ENCODE measurements at places on chromosomes 16 and 17.
A peak's percentile ranks its signal among the peaks of the same experiment; 100 is the strongest.

- no peak for DNase-seq
Observed at GRCh38 chr17:14725729-14726128, 424.8 kb downstream of the HS3ST3B1 start.

DNA sequence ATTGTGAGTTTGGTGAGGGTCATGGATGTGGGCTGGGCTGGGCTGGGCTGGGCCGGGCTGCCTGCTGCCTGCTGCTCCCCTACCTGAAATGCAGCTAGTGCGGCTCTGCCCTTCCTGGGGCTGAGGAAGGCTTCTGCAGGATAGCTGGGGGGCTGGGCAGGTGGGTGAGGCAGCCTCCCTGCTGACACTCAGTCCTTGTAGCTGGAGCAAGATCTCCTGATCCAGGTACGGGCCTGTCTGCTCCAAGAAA is 4.7 kb downstream of the RPL13 start:
- DNase-seq, result no peak

DNA sequence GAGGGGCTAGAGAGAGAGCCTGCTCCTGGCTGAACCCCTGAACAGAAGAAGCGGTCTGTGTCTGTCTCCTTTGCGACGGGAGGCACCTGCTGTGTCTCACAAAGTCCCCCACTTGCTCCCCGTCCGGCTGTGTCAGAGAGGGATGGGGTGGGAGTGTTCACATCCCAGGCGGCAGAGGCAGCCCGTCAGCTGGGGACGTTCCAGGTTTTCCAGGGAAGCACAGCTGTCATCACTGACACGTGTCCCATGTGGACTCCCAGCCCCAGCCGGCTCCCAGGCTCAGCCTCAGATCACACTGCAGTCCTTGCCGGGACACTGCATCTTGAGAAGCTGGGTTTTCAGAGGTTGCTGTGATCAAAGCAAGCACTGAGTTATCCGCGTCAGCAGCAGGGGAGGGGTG is 1.6 kb downstream of the TELO2 start:
- no peak for DNase-seq

GRCh38 chr16:10812312-10813098 is 6.1 kb downstream of the TVP23A start:
- no peak for DNase-seq

DNA sequence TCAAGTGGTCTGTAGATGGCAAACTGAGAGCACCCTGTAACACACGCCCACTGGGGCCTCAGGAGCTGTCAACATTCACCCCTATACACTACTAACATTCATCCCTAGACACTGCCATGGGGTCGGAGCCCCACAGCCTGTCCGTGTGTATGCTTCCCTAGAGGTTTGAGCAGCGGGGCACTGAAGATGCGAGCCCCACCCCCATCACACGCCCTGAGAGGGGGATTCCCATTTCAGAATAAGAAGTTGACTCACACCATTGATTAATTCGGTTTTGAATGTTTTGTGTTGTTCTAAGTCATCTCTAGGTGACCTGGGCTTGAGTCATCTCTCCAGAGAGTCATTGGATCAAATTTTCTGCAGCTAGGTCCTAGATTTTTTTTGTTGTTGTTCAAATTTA is 37.3 kb upstream of the MMD start:
- DNase-seq, result no peak

- no peak for DNase-seq
Observed at GRCh38 chr16:54312502-54312991, 26.0 kb upstream of the IRX3 start.

GRCh38 chr17:7114875-7115614 is 423 bp upstream of the ASGR2 start:
- no peak for DNase-seq

GRCh38 chr16:31382485-31383161 is 10.5 kb upstream of the ITGAD start:
- peak; percentile 17 for DNase-seq

DNA sequence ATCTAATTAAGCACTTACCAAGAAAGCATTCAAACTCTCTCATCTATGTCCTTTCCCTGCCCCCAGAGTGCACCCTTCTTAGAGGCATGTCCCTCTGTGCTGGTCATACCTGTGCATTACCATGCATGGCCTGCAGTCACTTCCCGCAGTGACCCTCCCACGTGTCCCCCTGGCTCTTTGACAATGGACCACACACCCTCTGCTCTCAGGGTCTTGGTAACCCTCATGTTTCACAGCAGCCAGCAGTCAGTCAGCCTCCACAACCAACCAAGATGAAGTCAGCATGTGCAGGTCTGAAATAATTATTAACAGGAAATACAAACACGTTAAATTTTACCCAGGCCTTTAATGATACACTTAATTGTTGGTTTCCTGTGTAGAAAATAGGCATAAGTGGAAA is 10.1 kb downstream of the KRT33A start:
- no peak for DNase-seq

DNA sequence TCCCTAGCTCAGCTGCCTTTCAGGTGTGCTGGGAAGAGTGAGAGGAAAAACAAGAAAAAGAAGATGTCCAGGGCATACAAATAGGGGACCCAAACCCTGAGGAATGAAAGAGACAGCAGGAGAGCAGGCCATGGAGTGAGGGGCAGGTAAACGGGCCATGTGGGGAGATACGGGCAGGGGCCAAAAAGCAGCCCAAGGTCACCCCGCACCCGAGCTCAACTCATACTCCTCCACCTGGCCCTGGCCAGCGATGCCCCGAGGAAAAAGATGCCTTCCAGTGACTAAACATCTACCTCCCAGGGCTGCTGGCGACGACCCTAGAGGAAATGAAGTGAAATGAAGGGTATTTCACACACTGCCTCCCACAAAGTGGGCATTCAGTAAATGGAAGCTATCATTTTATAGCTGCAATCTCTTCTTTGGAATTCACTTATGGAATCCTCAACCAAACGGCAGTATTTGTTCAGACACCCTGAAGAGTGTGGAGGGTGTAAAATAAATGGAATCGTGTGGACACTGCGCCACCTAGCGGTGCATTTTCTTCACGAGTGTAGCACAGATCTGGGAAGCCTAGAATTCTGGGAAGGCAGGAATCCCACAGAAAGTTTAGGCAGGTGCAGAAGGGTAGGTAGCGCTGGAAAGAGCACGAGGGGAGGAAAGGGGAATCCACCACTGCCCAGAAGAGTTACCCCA is 14.9 kb downstream of the ELAC2 start:
- peak; percentile 58 for DNase-seq

DNA sequence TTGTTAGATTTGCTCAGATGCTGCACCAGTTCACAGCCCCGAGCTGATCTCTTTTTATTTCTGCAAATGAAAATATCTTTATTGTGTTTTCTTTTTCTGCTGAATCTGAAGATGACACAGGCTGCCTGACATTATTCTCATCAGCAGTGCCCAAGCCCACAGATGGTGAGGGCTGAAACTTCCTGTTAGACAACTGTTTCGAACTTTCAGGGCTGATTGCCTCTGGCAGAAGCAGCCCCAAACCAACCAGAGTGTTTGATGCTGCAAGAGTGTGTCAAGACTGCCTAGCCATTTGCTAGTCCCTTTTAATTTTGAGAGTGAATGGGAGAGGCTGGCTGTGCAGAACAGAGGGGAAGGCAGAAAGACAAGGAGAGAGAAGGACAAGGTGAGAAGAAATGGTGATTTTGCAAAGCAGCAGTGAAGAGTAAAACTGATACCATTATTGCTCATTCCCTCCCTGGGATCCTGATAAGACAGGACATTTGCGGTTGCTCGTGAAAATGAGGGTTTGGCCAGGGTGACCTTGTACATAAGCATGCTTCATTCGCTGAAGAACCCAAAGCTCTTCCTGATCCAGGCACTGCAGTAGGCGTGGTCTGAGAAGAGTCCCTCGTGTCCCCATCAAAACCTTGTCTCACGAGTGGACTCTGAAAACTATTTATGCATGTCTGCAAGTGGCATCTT is 77.2 kb downstream of the TMEM114 start:
- DNase-seq, result no peak

DNA sequence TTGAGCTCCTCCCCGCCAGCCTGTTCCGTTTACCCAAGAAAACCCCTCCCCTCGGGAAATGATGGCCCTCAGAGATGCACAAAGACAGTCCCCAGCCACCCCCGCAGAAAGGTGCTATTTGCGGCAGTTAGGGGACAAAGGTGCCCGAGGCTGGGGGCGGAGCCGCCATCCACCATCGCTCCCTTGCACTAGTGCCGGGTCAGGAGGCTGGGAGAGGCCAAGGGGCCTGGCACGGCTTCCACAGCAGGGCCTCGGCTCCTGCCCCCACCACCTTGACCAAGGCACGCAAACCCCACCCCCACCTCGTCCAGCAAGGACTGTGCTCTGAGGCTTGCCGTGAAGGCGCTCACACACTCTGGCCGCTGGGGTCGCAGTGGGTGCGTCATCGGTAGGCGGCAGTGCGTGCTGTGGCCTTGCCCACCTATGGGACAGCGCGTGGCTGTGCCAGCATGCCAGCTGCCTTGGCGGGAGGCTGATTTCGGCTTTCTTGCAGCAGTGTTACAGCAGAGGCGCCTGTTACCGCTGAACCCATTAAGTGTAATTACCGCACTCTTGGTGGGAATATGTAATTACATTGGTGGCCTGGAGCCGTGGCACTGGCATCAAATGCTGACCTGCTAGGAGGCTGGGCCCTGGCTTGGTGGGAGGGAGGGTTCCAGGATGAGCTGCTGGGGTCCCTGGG is 31.8 kb downstream of the TPSG1 start:
- DNase-seq, result peak; percentile 29

DNA sequence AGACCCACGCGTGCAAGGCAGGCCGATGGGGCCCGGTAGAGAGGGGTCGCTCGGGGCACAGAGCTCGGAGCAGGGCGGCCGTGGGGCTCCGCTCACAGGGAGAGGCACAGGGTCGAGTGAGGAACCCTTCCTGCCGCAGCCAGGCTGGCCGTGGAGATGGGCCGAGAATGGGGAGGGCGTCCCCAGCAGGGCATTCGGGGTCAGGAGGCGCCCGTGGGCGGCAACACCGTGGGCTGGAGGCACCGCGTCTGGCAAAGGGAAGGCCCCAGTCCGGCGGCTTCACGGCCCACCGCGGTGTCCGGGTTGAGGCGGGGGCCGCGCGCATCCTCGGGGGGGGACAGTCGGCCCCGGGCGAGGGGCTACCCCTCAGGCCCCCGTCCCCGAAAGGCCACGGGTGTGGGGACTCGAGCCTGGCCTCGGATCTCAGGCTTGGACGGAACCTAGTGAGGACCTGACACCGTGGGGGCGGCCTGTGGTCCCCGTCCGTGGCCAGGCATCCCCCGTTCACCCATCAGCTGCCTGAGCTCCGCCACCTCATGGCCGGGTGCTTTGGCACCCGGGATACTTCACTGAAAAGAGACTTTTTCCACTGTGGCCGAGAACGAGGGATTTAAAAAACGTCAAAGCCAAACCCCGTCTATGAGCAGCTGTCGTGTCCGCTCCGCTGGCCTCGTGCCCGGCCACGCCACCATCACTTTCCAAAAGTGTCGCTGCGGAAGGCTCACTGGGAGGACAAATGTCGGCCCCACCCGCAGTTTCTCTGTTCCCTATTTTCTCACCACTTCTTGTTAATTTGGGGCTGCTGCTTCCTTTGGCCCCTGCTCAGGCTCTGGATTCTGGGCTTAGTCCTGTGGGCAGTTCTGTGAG is 73.6 kb downstream of the METRNL start:
- DNase-seq, result no peak

DNA sequence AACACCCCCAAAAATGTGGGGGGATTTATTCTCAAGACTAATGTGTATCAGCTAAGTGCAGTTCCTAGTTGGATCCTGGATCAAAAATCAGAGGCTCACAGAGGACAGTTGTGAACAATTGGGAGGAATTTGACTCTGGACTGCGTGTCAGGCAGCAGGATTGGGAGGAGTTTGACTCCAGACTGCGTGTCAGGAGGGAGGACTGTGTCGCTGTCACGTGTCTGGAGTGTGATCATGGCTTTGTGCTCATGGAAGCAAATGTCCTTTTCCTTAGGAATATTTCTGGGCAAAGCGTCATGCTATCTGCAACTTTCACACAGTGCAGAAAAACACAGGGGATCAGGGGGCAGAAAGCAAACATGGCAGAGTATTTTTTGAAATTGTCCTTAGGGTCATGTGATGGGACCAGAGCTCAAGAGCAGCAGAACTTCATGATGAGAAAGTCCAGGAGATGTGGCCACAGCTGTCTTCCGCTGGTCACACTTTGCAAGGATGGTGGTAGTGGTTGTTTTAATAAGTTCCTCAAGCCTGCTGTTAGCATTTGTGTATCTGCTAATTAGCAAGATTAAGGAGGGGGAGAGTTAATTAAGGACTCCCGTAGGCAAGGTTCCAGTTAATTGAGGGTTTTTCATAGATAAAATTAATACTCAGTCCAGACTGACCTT is 122.0 kb upstream of the CHMP6 start:
- DNase-seq, result no peak

- DNase-seq, result peak; percentile 57
Observed at GRCh38 chr16:50591800-50592771, 43.9 kb downstream of the NKD1 start.

GRCh38 chr17:64133546-64134215 is 3.7 kb upstream of the ERN1 start:
- DNase-seq, result peak; percentile 83

- DNase-seq, result no peak
Observed at GRCh38 chr16:31371619-31372484, 16.9 kb downstream of the ITGAX start.

- DNase-seq, result no peak
Observed at GRCh38 chr17:66494023-66494803, 191.8 kb downstream of the PRKCA start.

DNA sequence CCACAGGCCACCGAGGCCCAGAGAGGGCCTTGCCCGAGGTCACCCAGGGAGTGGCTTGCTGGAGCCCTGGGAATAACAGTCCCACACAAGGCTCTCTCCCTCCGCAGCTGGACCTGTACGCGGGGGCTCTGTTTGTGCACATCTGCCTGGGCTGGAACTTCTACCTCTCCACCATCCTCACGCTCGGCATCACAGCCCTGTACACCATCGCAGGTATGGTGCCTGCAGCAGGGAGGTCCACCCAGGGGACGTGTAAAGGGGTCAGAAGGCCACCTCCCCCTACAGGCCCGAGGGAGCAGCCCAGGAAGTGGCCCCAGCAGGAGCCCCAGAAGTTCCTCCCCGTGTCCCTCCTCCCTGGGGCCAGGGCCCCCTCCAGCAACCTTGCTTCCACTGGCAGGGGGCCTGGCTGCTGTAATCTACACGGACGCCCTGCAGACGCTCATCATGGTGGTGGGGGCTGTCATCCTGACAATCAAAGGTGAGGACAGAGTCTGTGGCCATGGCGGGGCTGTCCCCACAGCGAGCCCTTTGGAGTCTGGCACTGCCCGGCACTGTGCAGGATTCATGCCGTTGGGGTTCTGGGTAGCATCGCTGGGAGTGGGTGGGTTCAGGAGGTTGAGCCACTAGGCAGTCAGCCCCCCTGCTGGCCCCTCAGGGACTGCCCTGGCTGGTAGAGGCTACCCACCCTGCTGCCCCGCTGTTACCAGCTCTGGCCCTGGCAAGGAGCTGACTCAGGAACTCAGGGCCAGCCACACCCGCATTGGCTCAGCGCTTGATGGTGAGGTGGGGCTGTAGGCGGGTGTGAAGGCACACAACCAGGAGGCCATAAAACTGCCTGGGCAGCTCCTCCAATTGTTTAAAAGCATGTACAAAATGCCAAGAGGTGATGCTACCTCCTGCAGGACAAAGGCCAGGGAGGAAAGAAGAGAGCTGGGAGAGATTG is 17.3 kb downstream of the SLC5A10 start:
- DNase-seq, result no peak

Data from NCI-H1417 (cell line).